ENCODE measurements at places on chromosomes 6 and 20. TPM values are rescaled to one million over a fixed set of nuclear protein-coding genes. Genes with fewer than 3 reads are reported as not detected.
A peak's percentile ranks its signal among the peaks of the same experiment; 100 is the strongest.

Gene PTPRT
- total RNA-seq: not detected

GRCh38 chr20:60310560-60311349 lies 352.5 kb downstream of the CDH26 start:
- H3K27ac ChIP-seq: no peak overlapping the region
- H3K36me3 ChIP-seq: no peaks in the 10 kb centered on the region
- H3K4me1 ChIP-seq: no peaks in the 10 kb centered on the region
- no peak for DNase-seq
- H3K27me3 ChIP-seq: no peaks in the 10 kb centered on the region
- no peak overlapping the region for H3K4me3 ChIP-seq

DNA sequence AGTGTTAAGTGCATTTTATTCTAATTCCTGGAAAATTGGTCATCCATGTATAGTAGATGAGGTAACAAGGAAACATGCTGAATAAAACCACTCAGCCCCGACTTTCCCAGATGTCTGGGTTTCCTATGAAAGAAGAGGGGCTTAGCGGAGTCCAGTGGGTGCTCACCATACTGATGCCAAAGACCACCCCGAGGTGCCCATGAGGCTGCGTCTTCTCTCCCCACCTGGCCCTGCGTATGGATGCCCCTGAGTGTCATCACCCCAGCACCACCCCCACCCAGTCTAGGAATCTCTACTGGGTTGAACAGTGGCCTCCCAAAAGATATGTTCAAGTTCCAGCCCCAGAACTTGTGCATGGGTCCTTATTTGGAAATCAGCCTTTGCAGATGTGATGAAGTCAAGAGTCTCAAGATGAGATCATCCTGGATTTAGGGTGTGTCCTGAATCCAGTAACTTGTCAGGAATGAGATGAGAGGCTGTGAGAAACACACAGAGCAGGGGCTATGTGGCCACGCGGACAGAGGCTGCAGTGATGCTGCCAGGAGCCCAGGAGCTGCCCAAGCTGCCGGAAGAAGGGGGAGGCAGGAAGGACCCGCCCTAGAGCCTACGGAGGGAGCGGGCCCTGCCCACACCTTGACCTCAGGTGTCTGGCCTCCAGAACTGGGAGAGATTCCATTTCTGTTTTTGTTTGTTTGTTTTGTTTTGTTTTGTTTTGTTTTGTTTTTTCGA lies 124.6 kb upstream of the CDH4 start:
- DNase-seq: no peak
- no peak overlapping the region for H3K4me3 ChIP-seq
- H3K4me1 ChIP-seq: no peaks in the 10 kb centered on the region
- H3K36me3 ChIP-seq: no peaks in the 10 kb centered on the region
- no peaks in the 10 kb centered on the region for H3K27me3 ChIP-seq

Gene OPN5
- total RNA-seq: not detected

Gene LY6G6F
- total RNA-seq: not detected

Gene LAMA5
- 2.1 TPM for total RNA-seq

Gene SIM1
- not detected for total RNA-seq

Gene NTSR1
- not detected for total RNA-seq

Gene C6orf141
- total RNA-seq: not detected

Gene CDK5RAP1
- total RNA-seq: 49.9 TPM

DNA sequence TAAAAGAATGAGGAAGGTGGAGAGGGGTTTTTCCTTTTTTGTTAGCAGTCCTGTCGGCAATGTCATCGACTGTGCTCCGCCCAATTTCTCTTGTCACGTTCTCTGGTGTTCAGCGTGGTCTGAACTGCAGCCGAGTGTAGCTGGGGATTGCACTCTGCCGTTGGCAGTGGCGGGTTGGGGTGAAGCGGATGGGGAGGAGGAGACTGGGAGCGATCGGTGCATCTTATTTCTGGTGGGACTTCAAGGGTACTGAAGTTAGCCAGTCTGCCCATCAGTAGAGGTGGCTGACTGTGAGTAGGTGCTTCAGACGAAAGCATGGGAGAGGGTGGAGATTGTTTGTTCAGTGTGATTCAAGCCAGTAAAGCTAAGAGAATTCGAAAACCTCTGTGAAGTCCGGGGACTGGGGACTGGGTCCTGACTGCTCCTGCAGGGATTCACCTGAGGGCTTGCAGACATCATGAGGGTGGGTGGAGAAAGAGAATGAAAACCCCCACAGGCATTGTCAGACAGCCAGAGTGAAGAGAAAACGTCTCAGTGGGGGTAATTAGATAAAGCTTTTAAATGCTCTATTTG lies 5.1 kb downstream of the RREB1 start:
- peaks cover 2% of the 10 kb centered on the region for H3K27me3 ChIP-seq
- peaks cover 1% of the 10 kb centered on the region for H3K36me3 ChIP-seq
- DNase-seq: peak; percentile 79
- H3K4me1 ChIP-seq: peaks cover 52% of the 10 kb centered on the region
- peak overlapping the region; percentile 72 for H3K4me3 ChIP-seq
- H3K27ac ChIP-seq: peak overlapping the region; percentile 21

DNA sequence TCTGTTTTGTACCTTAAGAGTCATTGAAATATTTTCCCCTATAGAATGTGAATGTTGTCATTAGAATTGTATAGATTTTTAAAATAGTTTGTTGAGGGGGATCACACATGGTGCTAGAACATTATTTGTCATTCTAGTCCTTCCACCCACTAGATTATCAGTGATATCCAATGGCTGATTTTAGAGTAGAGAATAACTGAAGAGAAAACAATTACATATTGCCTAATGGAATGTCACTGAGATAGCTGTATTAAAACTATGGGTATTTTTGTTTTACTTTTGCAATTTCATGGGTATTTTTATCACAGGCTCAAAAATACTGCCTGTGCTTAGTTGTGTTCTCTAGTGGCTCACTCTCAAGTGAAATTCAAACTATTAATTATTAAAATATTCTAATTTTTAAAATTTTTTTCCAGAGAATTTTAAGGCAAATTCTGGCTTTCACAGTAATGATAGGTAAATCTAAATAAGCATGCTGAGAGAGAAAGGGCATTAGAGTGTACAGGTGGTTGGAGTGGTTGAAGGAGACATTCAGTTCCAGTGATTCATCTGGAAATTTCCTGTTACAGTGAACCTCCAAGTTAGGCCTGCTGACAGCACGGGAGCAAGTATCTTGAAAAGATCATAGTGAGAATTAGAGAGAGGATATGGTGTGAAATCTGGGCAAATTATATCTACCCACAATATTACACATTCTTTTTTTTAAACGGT lies 399.6 kb downstream of the NKAIN2 start:
- no peak overlapping the region for H3K27ac ChIP-seq
- H3K36me3 ChIP-seq: no peaks in the 10 kb centered on the region
- H3K4me3 ChIP-seq: no peak overlapping the region
- no peaks in the 10 kb centered on the region for H3K27me3 ChIP-seq
- no peak for DNase-seq

Gene SLC44A4
- not detected for total RNA-seq

Gene GATA5
- not detected for total RNA-seq

GRCh38 chr20:36975099-36975818 lies 23.8 kb upstream of the SAMHD1 start:
- H3K4me3 ChIP-seq: peak overlapping the region; percentile 68
- peak; percentile 91 for DNase-seq
- H3K36me3 ChIP-seq: peaks cover 5% of the 10 kb centered on the region
- peak overlapping the region; percentile 82 for H3K27ac ChIP-seq

DNA sequence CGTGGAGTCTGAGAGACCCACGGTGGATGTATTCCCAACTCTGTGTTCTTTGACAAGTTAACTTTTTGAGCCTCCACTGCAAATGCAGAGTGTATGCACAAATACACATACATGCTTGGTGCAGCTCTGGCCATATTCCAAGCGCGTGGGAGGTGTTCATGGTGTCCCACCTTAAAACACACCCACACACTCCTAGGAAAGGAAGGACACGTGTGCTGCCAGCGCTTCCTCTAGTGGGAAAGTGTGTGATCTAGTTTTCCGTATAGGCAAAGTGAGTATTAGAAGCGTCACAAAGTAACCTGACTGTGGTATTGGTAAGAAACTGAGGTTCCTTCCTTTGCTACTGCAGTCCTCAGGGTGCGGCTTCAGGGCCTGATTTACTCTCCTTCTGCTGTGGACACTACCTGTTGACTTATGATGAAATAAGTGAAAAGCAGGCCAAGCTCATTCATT lies 36.0 kb upstream of the MPC1 start:
- H3K27ac ChIP-seq: peak overlapping the region; percentile 26
- no peak for DNase-seq

Gene CNBD2
- 3.1 TPM for total RNA-seq

DNA sequence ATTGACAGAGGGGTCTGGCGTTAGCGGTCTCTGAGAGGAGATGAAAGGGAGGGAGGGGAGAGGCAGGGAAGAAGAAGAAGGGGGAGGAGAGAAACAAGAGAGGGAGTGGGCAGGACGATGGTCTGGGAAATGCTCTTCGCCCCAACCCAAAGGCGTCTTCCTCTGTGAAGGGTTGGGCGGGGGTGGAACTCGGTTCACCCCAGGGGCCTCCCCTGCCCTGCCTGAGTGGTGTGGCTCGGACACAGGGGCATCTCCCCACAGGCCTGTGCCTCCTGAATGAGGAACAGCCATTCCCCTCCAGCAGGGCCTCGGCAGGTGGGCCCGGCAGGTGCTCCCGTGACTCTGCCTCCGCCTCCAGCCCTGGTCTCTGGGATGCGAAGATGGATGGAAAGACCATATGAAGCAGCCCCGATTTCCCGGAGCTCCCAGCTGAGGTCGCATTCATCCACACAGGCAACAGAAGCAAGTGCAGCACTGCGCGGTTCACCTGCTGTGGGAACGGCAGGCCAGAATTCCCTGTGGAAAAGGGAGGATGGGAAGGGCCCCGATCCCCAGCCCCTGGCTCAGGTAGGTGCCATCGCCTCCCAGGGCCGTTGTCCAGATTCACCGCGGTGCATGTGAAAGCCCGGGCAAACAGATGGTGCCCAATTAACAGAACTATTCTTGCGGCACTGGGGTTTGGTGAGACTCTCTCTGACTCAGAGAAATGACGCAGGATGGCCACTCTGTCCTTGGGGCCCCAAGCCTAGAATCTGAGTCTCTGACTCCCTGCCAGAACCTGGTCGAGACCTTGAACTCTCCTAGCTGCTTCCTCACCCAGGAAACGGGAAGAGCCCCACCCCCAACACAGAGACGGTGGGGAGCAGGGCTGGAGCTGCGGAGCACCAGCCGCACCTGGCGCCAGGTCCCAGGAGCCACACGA lies 29.4 kb upstream of the RPS6KA2 start:
- H3K27me3 ChIP-seq: peaks cover 10% of the 10 kb centered on the region
- H3K4me1 ChIP-seq: peaks cover 7% of the 10 kb centered on the region
- H3K36me3 ChIP-seq: no peaks in the 10 kb centered on the region
- H3K4me3 ChIP-seq: peak overlapping the region; percentile 43

Gene PSMG4
- total RNA-seq: 35.6 TPM

GRCh38 chr6:142893088-142893487 lies 51.9 kb downstream of the HIVEP2 start:
- no peak overlapping the region for H3K4me3 ChIP-seq
- no peak for DNase-seq
- H3K27me3 ChIP-seq: no peaks in the 10 kb centered on the region
- H3K36me3 ChIP-seq: peaks cover 18% of the 10 kb centered on the region
- H3K27ac ChIP-seq: no peak overlapping the region

- no peaks in the 10 kb centered on the region for H3K36me3 ChIP-seq
- no peak overlapping the region for H3K27ac ChIP-seq
- DNase-seq: no peak
- no peak overlapping the region for H3K4me3 ChIP-seq
- H3K27me3 ChIP-seq: no peaks in the 10 kb centered on the region
- H3K4me1 ChIP-seq: no peaks in the 10 kb centered on the region
Measured at GRCh38 chr6:84269947-84270733, 42.7 kb upstream of the CEP162 start.

DNA sequence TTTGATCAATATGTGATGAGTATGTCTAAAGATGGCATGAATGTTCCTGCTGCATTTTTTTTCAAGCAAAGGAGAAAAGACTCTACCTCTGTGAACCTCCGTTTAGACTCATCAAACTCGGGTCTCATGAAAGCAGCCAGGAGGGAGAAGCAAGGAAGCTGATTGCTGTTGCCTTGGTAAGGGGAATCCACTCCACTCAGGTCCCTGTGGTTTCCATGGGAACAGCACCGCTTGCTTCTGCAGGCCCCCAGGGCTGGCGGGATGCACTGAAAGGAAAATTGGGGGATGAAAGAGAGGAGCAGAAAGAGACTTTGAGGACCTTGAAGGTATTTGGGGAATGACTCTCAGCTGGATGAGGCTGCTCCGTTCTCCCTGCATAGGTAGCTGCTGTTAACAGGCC lies 249.6 kb upstream of the RIN2 start:
- H3K27ac ChIP-seq: no peak overlapping the region
- H3K27me3 ChIP-seq: no peaks in the 10 kb centered on the region

DNA sequence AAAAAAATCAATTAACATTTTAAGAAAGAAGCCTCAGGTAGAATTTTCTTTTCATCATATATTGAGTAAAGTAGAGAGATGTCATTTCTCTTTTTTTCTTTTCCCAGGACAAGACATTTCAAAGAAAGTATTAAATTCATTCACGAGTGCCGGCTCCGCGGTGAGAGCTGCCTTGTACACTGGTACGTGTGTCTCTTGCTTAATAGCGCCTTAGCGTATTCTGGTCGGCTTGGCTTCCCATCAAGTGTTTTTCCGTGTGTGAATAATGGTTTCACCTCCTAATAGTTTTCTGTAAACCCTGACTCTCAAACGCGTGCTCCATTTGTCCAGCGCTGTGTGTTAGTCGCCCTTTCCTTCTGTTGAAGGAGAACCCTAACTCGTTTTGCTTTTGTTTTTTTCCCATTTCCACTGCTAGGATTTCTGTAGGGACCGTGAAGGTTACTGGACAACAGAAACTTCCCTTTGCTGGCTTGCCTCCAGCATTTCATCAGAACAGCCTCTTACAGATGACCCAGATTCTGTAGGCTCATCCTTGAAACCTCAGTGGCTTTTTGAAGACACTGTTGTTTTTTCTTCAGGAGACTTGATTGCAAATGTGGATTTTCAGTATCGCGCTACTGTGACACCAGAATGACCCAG lies 45.7 kb upstream of the IRF4 start:
- no peak overlapping the region for H3K4me3 ChIP-seq
- no peak for DNase-seq
- H3K27me3 ChIP-seq: no peaks in the 10 kb centered on the region
- H3K27ac ChIP-seq: no peak overlapping the region
- H3K36me3 ChIP-seq: peaks cover 6% of the 10 kb centered on the region

Gene CPNE1
- total RNA-seq: 317 TPM

DNA sequence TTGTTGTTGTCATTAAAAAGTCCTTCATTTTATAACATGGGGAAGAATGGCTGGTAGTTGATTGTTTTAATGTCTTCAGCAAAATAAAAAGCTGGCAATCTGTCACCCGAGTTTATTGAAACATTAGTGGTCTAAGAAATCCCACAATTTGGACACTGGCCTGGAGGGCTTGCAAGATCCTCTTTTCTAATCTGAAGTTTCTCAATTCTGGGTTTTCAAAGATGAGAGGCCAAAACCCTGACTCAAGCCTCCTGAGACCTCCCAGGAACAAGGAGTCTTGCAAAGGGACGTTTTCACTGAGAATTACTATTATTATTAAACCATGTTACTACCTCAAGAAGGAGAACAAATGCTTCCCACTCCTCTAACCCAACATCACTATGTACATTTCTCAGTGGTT lies 19.5 kb downstream of the MAP1LC3A start:
- no peaks in the 10 kb centered on the region for H3K27me3 ChIP-seq
- H3K4me1 ChIP-seq: peaks cover 32% of the 10 kb centered on the region
- peak overlapping the region; percentile 37 for H3K27ac ChIP-seq
- no peak for DNase-seq
- H3K36me3 ChIP-seq: peaks cover 22% of the 10 kb centered on the region

GRCh38 chr6:37459981-37460800 lies 27.2 kb downstream of the CMTR1 start:
- no peak overlapping the region for H3K4me3 ChIP-seq
- DNase-seq: no peak
- H3K27ac ChIP-seq: no peak overlapping the region
- H3K27me3 ChIP-seq: no peaks in the 10 kb centered on the region
